ENCODE measurements at places on chromosomes 1 and 21.

- DNase-seq: no peak
These were observed 158.4 kb downstream of the CASZ1 start for GRCh38 chr1:10637834-10638558.

- DNase-seq: peak; percentile 34
These were observed 24.5 kb downstream of the CLIC6 start for GRCh38 chr21:34693192-34693810.

- DNase-seq: no peak
These were observed 8.3 kb upstream of the CR1 start for GRCh38 chr1:207487636-207488035.

DNA sequence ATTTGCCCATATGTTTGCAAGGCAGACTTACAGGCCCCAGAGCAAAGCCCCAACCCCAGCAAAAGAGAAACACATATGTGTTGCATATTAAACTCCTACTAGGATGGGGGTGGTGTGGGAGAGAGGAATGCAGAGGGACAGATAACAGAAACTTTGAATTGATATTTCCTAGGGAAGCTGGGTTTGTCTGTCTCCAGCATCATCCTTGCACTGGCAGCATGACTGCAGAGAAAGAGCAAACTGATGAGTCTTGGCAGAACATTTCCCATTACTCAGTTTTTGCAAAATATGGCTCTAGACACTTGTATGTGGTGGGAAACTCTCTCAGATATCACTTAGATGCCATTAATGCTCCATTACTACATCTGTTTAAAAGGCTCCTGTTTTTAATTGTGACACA is 43.8 kb upstream of the MARK1 start:
- DNase-seq: no peak

- no peak for DNase-seq
These were observed 8.2 kb upstream of the PIGK start for GRCh38 chr1:77227381-77227780.

GRCh38 chr1:159250638-159251216 is 46.1 kb downstream of the ACKR1 start:
- no peak for DNase-seq

- DNase-seq: no peak
These were observed 8.4 kb upstream of the GPR153 start for GRCh38 chr1:6269296-6269695.
